SK-N-SH treated with all-trans-retinoic acid at 6 μM for 48 hours (cell line): ENCODE measurements at places on chromosomes 3 and 15.

DNA sequence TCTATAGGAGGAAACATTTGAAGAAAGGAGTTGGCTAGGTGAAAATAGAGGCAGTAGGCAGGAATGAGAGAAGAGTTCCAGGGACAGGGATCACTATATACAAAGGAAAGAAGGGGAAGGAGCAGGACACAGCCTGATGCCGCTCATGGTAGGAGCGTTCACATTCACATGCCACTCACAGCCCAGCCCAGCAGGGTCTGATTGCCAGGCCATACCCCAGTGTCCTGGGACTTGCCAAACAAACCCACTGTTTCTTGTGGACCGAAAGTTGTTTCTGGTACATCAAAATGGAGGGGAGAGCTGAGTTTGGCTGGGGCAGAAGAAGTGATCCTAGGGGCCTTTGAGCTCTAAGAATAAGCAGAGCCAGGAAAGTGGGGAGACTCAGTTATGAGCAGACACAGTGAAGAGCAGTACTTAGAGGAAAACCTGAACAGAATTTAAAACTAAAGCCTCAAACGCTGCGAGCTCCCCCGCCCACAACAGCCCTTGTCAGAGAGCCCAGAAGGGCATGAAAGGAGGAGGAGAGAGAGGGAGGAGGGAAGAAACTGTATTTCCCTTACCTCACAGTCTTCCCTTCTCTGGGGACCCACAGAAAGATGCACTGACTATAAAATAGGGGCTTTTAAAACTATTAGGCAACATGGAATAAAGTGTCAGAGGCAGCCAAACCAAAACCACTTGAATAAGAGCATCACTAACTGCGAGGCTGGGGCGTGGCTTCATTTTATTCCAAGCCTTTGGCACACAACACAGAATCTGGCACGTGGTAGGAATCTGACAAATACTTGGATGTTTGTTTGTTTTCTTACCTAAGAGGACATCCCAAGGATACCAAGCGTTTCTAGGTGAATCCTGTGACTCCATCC lies 129.0 kb downstream of the RPL22L1 start:
- peak; percentile 61 for ATAC-seq

DNA sequence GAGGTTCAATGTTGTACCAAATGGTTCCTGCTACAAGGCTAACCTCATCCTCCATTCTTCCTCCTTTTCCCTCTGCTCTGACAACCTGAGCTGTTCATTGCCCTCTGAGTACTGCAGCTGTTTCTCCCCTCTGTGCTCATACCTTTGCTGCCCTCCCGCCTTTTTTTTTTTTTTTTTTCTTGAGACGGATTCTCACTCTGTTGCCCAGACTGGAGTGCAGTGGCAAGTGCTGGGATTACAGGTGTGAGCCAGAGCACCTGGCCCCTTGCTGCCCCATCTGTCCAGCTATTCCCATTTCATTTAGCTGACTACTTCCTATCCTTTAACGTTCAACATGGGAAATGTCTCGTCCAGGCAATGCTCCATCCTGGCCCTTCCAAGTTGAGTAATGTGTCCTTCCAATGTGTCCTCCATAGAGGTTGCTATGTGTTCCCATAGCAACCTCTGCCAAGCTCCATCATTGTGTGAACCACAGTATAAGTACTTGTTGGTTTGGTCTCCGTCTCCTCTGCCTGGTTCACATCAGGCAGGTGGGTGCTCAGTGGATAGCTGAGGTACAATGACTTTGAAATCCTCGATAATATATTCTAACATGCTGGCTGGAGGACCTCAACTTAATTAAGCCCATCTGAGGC lies 179.9 kb upstream of the ANKRD28 start:
- no peak for ATAC-seq

GRCh38 chr15:40838756-40839155 lies 5.1 kb upstream of the SPINT1 start:
- no peak for ATAC-seq

DNA sequence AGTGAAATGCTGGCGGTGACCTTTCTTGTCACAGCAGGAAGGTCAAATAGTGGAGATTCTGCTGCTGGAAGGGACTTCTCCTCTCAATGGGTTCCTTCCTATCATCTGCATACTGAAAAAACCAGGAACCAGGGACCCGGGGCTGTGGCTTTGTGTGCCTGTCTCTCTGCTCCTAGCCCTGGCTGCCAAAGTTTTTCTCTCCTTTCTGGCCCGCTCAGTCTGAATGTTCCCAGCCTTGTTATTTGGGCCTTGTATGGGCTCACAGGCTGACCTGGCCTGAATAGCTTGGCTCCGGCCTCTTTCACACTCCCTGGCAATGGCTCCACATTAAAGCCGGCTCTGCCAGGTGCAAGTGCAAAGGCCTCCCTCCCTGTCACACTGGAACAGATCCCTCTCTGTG lies 94.7 kb downstream of the LRIG1 start:
- no peak for ATAC-seq

- ATAC-seq: no peak
These were observed 22.2 kb downstream of the SCN11A start for GRCh38 chr3:39029556-39029955.
